Anterior cingulate cortex (tissue), 58 donors: ENCODE measurements at places on chromosomes 1 and 21.

GRCh38 chr1:8424539-8425116 lies 106.7 kb downstream of the SLC45A1 start:
- no peak for DNase-seq

DNA sequence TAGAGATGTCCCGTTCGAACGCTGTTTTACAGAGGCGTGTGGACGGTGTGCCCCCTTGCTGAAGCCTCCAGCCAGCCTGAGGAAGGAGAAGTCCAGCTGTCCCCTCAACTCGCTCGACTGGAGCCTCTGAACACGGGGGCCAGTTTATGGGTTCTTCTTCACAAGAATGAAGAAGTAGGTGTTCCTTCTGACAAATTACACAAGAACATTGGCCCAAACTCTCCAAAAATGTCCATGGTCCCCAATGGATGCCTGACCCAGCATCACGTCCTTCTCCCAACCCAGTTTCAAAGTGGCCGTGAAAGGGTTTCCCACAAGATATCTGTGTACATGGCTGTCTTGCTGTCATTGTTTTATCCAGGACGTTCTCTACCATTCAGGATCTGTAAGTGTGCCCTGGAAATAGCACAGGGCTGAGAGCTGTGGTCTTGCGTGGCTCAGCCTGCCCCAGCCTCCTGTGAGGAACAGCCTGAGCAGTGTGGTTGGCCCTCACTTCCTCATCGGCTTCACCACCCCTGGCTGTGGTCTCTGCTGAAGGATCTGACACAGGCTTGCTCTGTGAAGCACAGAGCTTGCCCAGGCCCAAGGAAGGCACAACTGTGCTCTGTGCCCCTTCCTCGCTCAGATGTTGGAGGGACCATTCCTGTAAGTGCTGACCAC lies 1.0 kb upstream of the S100B start:
- no peak for DNase-seq

DNA sequence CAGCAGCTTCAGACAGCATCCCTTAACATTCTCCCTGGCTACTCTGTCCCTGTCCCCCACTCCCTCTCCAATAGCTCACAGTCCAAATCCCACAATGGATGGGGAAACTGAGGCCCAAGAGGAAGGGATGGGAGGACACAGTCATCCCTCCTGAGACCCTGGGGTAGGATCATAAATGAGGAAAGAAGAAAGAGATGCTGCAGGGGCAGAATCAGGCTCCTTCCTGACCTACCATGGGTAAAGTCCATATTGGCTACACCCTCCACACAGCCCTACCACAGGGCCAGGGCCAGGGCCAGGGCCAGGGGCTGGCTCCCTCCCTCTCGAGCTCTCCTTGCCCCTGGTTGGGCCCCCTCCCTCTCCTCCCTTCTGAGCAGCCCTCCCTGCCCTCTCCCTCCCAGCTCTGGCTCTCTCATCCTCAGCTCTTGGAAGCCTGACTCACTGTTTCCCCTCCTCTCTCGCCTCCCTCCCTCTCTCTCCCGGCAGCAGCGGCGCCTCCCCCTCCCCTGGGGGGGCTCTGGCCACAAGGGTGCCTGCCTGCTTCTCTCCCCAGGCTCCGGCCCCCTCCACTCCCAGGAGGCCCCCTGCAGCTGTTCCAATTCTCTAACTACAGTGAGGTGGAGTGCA lies 4.9 kb downstream of the AHDC1 start:
- DNase-seq: no peak

DNA sequence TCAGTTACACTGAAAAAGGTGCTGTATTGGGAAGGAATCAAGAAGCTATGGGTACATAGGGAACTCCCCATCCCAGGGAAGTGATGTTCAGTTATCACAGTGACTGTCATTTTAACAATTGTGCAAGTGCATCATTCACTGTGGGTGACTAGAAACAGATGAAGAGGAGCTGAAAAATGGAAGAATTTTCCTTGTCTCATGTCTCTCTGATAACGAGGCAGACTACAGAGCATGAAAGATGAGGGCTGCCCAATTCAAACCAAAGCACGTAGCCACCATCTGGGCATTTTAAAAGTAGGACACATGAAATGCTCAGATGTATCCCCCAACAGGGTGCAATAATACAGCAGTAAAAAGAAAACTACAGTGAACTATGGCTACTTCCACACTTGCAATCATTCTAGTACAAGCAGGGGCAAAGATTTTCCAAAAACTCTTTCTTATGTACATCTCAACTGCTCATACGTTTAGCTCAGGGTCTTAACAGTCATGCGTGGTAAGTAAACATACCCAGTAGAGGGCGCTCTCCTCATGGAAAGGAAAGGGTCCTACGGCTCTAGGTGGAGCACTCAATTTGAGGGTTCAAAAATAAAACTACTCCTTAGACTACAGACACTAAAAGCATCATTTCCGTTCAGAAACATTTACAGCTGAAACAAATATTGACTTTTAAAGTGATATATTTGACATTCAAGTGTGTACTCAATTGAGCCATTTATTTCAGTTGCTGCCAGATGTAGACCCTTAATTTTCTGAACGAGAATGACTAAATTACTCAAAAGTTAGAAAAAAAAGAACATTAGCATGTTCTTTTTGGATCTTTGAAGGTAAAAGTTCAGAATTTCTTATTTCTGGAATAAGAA lies 143.2 kb downstream of the KCTD3 start:
- DNase-seq: no peak

- DNase-seq: no peak
Measured at GRCh38 chr1:22688466-22688865, 22.2 kb upstream of the EPHB2 start.

GRCh38 chr1:112267929-112268328 lies 128.1 kb upstream of the CTTNBP2NL start:
- DNase-seq: no peak

- no peak for DNase-seq
Measured at GRCh38 chr1:236282425-236282716, 613 bp upstream of the ERO1B start.

DNA sequence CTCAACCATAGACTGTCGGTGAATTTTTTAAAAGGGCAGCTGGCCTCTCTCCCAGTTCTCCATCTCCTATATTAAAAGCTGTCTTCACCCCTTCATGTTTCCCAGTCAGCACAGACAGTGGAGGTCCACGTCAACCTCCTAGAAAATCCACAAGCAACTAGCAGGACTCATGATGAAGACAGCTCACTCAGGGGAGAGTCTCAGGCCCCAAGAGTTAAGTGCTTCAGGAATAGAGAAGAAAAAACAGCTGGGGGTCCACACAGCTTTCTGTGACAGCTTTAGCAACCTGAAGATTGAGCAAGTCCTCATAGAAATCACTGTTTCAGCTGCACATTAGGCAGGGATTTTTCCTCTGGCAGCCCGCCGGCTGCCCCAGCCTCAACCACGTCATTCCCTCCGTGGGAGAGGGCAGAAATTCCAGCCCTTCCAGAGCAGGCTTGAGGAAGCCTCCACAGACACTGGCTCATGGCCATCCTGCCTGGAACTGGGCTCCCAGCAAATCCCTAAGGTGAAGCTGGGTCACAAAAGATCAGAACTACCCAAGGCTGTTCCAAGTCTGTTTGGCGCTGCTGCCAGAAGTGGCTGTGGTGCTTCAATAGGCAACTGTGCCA lies 15.2 kb downstream of the GPR161 start:
- no peak for DNase-seq

GRCh38 chr1:167016100-167016750 lies 27.1 kb downstream of the MAEL start:
- DNase-seq: no peak

DNA sequence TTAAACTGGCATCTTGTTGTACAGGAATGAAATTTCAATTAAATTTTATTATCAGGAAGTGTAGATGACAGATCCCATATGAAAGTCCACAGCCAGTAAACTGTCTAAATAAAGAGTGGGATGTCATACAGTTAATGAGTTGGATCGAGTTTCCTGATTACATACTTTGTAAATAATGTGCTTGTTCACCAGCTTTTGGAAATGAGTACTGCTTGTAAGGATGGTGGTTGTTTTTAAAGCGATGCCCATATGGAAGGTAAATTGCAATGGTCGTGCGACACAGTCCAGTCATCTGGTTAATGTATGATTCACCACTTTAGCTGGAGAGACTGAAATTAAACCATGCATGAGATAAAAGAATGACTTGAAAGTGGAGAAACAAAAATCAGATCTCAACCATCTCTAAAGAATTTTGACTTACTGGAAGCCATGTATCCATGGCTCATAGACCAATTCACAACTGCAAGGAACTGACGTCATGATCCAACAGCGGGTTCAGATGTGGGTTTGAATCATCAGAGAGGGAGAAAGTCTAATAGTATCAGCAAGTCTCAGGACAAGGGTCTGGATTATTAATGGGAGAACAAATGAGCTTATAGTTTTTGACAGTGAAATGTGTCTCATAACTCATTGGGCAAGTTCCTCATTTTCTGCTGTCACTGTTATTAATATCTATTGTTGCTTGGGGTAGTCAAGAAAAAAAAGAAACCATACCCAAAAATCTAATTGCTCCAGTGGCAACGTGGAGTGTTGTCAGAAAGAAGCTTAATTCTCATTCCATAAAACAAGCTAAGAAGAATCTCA lies 49.0 kb downstream of the MAP10 start:
- DNase-seq: no peak

GRCh38 chr1:23122023-23122748 lies 46.5 kb downstream of the LUZP1 start:
- no peak for DNase-seq

GRCh38 chr1:47898133-47898845 lies 98.9 kb downstream of the TRABD2B start:
- no peak for DNase-seq

DNA sequence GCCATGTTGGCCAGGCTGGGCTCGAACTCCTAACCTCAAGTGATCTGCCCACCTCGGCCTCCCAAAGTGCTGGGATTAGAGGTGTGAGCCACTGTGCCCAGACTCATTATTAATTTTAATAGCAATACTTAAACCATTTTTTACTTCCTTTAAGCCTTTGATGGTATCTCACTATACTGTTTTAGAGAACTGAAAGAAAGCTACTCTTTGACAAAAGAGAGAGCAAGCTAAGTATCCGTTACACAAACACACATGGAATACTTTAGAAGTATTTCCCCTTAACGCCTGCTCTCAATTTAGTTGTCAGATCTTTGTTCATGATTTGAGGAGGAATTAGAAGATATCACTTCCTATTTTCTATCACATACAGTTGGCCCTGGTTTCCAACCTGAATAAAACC lies 189.4 kb downstream of the COP1 start:
- DNase-seq: no peak

DNA sequence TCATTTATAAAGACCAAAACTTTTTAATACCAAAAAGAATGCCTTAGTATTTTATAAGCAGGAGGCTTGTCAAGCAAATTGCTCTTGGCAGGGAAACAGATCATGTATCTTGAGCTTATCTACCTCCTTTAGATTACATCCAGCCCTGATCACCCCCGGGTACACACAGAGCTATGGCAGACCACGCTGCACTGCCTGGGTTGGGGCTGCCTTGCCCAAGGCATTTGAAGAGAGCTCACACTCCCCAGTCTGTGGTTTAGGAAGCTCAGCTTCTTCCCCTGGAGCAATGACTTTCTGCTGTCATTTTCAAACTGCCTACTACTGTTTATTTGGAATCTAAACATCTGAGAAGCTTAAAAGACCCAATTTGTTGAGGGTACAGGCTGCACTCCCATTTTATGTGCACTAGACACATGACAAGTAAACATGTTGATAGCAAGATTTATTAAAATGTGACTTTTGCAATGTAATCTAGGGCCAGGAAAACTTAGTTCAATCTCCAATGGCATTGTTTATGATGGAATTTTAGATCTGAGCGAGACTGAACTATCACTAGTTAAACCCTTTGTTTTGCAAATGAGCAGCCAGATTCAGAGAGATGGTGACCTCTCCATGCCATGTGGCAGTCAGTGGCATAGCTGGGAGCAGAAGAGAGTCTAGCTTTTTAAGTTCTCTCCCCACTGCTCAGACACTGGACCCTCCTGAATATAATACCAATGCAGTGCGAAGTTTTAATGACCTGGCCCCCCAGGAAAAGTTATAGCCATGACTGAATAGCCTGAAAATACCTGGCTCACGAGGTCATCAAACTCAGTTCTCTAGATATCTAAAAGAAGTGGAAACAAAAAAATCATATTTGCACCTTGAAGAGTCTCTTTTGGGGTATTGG lies 214.9 kb downstream of the HLX start:
- DNase-seq: no peak

GRCh38 chr1:119308806-119309205 lies 59.8 kb upstream of the HAO2 start:
- DNase-seq: no peak

GRCh38 chr1:71269179-71269578 lies 188.3 kb upstream of the ZRANB2 start:
- no peak for DNase-seq

DNA sequence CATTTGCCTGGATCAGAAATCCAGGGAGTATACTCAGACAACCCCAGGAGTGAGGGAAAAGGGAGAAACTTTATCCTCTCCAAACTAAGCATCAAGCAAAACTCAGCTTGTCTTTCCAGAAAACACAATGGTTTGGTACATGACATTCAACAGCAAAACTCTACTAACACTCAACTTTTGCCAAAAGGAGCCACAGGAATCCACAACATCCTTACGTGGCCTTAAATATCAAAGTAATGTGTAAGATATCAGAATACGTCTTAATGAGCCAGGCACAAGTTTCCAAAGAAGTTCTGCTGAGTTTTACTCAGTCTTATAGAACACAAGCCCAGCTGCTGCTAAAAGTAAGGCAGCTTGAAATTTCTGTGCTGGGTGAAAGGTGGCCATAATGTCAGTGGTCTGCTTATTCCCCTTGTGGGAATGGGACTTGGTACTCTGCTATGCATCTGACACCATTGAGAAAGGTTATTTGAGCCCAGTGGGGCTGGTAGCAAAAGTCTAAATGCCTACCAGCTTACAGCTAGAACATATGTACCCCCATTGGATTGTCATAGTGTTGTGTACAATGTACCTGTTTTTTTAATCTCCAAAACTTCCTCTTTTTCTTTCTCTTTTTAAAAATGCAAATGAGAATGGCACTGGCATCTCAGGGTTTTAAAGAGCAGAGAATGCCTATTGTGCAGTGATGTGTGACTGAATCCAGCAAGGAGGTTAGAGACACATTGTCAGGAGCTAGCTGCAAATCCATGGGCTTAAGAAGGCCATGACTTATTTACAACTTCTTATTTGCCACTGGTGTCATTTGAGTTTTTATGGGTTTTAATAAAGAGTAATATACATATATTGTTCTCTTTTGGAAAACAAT lies 62.0 kb upstream of the ST6GALNAC3 start:
- DNase-seq: no peak

GRCh38 chr1:159980786-159981185 lies 26.7 kb upstream of the SLAMF9 start:
- DNase-seq: no peak

GRCh38 chr21:37560385-37560784 lies 193.8 kb downstream of the DYRK1A start:
- no peak for DNase-seq

DNA sequence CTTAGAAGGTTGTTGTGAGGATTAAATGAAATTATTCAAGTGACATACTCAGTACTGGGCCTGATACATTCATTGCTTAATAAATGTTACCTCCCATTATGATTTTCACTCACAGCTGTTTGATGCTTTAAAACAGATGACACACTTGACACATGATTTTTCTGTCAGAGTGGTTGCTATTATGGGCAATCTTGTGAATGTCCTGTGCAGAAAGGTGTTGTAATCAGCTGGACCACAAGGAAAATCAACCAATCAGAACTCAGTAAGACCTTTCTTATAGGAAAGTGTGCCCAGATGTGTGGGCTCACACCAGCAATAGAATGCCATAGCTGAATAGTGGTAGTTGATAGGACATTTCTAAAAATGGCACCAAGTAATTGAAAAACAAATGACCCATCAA lies 23.5 kb downstream of the GJA5 start:
- no peak for DNase-seq

- no peak for DNase-seq
Measured at GRCh38 chr1:182350839-182351238, 40.8 kb downstream of the GLUL start.

GRCh38 chr21:25563361-25564116 lies 43.7 kb downstream of the MRPL39 start:
- DNase-seq: no peak
